NCI-H2081 (cell line): ENCODE measurements at places on chromosomes 1 and 21.
A peak's percentile ranks its signal among the peaks of the same experiment; 100 is the strongest.

DNA sequence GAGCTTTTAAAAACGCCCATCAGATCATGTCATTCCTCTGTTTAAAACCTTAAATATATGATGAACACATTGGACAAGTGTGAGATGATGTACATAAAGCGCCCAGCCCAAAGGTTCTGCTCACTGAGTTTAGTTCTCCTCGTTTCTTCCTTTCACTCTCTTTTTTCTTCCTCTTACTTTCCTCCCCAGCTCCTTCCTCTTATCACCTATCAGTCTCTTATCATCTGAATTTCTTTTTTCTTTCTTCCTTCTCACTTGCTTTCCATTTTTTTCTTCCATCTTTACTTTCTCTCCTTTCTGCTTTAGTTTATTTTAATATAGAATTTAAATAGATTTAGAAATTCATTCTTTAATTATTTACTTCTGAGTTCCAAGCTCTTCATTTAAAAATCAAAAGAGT lies 17.8 kb upstream of the POGZ start:
- no peak for DNase-seq

GRCh38 chr1:7932524-7933138 lies 8.0 kb downstream of the TNFRSF9 start:
- no peak for DNase-seq

DNA sequence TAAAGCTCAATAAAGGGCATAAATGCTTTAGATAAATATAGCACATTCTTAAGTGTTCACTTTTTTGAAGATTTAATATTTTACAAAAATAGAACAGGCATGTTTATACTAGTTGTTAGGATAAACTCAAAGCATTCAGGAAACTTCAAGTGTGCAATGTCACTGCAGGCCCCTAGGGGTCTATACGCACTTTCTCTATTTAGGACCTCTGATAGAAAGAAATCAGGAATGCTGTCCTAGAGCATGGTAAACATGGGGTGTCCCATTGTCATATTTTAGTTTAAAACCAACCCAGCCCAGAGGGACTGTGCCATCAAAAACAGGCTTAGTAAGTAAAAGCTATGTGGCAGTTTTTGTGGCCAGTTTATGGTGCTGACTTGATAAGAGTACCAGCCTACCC lies 102.2 kb downstream of the BARHL2 start:
- DNase-seq = no peak

DNA sequence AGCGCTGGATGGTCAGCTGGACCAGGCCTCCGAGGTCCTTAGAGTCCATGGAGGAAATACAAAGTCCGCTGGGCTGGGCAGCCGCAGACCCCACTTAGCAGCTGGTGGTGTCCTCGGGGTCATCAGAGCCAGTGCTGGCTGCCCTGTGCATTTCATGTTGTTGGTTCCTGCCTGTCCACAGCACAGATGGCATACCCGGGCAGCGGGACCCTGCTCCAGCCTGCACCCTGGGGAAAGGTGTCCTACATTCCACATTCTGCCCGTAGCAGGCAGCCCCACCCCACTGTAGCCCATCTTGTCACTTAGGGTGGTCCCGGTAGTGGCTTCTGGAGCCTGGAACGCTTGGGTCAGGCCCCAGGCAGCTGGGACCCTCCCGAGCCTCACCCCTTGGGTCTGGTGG lies 19.8 kb downstream of the PRKCZ start:
- DNase-seq = no peak

GRCh38 chr1:63671514-63671913 lies 78.3 kb downstream of the PGM1 start:
- no peak for DNase-seq

DNA sequence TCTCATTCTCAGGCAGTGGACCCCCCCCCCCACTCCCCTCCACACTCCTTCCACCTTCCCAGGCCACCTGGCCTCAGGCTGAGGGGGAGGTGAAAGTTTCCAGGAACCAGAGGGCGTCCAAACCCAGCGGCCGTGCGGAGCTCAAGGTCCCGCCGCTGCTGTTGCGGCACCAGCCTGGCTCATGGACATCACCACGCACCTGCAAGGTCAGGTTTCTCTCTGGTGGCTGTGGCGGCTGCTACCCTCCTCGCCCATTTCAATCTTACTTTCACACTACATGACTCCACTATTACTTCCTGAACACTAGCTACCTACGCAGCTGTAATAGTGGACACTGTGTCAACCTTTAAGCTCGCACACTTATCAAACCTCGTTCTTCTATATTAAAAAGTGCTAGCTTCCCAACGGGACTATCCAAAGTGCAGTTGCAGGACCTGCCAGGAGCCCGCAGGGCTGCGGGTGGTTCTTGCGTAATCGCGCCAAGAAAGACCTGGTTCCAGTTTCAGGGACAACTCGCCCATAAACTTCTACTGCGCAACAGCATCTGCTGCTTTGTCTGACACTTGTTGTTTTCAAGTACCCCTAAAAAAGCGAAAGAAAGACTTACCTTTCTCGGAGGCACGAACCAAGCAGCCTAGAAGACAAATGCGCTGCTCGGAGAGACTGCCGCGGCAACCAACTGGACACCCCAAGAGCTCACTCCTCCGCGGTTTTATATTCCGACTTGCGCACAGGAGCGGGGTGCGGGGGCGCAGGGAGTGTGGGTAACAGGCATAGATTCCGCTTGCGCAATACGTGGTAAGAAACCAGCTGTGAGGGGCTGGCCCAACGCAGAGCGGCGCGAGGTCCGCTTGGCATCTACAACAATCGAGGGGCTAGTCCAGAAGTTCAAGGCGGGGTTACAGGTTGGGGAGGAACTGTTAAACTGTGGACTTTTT lies at the start of gene DIRAS3:
Gene DIRAS3, minus strand, starts transcription at position 687 of the 938 bp plus-strand sequence. CDS start 3,330 bp downstream, outside the sequence.
- DNase-seq = no peak

GRCh38 chr1:244945109-244945671 lies 80.8 kb upstream of the HNRNPU start:
- no peak for DNase-seq

DNA sequence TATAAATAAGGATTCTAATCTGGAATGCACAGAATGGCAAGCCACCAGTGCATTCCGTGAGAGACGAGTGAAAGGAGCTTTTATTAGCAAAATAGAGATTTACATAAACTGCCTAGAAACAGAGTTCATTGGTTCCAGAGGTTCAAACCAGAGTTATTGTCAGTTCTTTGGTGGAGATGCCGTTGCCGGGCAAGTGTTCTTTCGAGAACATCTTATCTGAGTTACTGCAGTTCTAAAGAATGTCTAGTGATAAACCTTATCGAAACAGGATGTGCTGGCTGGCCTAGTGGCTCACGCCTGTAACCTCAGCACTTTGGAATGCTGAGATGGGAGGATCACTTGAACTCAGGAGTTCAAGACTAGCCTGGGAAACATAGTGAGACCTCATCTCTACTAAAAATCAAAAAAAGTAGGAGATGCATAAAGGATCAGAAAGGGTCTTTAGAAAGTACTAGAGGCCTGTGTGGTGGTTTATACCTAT lies 19.9 kb upstream of the EVI5 start:
- no peak for DNase-seq

GRCh38 chr1:232447125-232447524 lies 182.8 kb downstream of the SIPA1L2 start:
- DNase-seq = no peak

- DNase-seq = no peak
Observed at GRCh38 chr1:153415850-153416570, at the start of gene S100A7A. TSS of gene S100A7A (plus strand) at chr1:153416520. CDS start at chr1:153418083, 1,563 bp downstream.

GRCh38 chr1:31417148-31417547 lies 4.1 kb downstream of the SERINC2 start:
- DNase-seq = no peak

DNA sequence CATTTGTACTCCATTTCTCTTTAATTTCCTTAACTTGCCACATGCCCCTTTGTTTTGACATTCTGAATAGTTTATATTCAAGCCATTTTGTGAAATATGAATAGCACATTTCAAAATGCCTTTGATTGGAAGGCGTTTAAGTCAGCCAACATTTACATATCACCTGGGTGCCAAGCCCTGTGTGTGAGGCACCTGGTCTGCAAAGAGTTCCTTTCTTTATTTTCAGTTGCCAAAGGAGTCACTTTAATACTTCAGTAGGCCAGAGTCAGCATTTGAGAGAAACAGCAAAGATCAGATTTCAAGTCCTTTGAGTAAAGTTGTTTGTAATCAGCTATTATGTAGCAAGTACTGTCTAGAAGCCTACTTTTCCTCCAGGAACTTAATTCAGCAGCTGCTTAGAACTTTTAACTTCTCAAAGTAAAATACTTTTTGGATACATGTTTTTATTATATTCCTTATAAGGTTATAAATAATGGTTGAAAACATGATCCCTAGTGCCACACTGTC lies 70.8 kb downstream of the DTL start:
- no peak for DNase-seq

DNA sequence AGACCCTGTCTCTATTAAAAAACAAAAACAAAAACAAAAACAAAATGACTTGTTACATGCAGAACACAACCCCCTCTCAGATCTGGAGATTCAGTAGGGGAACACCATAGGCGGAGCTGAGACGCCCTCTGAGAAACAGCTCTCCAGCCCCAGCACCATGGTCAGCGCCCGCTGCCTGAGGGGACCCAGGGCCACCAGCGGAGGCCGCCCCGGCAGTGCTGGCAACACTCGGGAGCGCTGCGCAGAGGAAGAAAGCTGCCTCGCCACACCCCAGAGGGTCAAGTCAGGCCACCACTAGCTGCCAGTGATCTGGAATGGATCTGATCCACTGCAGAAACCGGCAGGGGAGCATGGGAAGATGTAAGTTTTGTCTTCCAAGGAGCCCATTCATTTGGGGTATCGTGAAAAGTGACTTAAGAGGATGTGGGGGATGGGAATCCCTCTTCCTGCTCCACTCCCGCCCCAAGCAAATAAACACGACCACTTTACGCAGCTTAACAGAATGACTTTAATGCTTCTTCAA lies 3.1 kb downstream of the ACTA1 start:
- no peak for DNase-seq

- no peak for DNase-seq
Observed at GRCh38 chr1:221448585-221449175, 293.2 kb downstream of the DUSP10 start.

GRCh38 chr1:222785529-222785928 lies 29.3 kb upstream of the DISP1 start:
- no peak for DNase-seq

- DNase-seq = peak; percentile 79
Observed at GRCh38 chr1:184075055-184076029, 23.8 kb downstream of the TSEN15 start.

GRCh38 chr1:2539312-2539907 lies 9.3 kb upstream of the HES5 start:
- no peak for DNase-seq

DNA sequence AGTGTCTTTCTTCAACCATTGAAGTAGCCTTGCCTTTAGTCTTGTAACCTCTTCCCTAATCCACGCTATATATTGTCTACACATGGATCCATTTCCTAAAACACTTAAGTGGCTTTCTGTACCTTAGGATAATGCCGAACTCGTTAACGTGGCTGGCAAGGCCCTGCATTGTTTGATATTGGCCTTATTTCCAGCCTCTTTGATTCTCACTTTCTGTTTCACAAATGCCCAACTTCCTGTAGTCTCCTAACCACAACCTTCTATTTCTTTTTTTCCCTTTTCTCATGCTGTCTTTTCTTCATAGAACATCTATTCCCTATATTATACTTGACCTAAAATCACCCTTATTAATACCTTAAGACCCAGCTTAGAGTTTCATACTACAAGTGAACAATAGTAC lies 536.0 kb downstream of the LMO4 start:
- DNase-seq = no peak

DNA sequence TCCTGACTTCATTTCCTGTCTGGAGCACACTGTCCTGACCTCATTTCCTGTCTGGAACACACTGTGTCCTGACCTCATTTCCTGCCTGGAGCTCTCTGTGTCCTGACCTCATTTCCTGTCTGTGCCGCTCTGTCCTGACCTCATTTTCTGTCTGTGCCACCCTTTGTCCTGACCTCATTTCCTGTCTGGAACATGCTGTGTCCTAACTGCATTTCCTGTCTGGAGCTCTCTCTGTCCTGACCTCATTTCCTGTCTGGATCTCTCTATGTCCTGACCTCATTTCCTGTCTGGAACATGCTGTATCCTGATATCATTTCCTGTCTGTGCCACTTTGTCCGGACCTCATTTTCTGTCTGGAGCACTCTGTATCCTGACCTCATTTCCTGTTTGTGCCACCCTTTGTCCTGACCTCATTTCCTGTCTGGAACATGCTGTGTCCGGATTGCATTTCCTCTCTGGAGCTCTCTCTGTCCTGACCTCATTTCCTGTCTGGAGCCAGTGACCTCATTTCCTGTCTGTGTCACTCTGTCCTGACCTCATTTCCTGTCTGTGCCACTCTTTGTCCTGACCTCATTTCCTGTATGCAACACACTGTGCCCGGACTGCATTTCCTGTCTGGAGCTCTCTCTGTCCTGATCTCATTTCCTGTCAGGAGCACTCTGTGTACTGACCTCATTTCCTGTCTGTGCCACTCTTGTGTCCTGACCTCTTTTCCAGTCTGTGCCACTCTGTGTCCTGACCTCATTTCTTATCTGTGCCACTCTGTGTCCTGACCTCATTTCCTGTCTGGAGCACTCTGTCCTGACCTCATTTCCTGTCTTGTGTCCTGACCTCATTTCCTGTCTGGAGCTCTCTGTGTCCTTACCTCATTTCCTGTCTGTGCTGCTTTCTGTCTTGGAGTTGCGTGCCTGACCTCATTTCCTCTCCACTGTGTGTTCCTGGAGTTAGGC lies 27.6 kb downstream of the SKI start:
- peak; percentile 22 for DNase-seq

GRCh38 chr1:99685516-99686180 lies 39.7 kb downstream of the PALMD start:
- peak; percentile 53 for DNase-seq

- DNase-seq = no peak
Observed at GRCh38 chr1:41330588-41331545, 30.4 kb upstream of the FOXO6 start.

- no peak for DNase-seq
Observed at GRCh38 chr1:209732725-209733124, 23.1 kb upstream of the TRAF3IP3 start.

DNA sequence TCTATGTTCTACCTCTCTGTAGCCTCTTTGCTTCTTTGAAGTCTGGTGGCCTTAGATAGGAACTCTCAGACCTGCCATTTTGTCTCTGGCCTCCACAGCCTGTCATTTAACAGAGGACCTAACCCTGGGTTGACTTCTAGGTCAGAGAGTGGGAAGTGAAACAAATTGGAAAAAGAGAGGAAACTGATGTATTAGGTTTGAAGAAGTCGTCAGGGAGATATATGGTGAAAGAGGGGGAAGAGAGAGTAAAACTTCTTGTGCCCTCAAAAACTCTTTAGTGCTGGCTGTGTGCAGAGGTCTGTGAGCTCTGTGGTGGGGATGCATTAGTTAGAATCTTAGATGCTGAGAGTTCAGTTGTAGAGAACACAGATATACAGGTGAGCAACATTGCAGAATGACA lies 30.2 kb upstream of the CD1D start:
- DNase-seq = no peak

- DNase-seq = no peak
Observed at GRCh38 chr1:29119121-29119929, 4.4 kb downstream of the TMEM200B start.

DNA sequence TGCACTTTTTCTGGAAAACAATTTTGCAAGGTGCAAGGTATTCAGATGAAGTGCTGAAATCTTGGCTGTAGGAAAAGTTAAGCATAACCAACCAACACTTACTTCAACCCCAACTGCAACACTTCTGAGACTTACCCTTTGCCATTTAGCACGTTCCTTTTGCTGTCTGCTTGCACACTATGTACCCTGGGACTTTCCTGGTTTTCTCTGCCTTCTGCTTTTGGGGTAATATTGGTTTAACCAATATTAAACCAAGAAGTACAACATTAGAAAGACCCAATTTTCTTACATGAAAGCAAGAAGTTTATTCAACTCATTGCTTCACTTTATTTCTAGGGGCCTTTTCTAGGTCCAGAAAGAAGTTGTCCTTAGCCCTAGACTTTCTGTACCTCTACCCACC lies 193.0 kb downstream of the HLX start:
- no peak for DNase-seq

- no peak for DNase-seq
Observed at GRCh38 chr1:70101231-70101630, 104.1 kb downstream of the LRRC40 start.
